Fibroblast of skin of left quadriceps (primary cell): ENCODE measurements at places on chromosomes 2 and 18.
A peak's percentile ranks its signal among the peaks of the same experiment; 100 is the strongest.

- DNase-seq = no peak
Observed at GRCh38 chr2:109218087-109218791, 89.2 kb downstream of the SH3RF3 start.

GRCh38 chr2:47033102-47033880 is 117.7 kb upstream of the MCFD2 start:
- no peak for DNase-seq

GRCh38 chr2:218567797-218568189 is 358 bp downstream of the USP37 start:
- no peak for DNase-seq

DNA sequence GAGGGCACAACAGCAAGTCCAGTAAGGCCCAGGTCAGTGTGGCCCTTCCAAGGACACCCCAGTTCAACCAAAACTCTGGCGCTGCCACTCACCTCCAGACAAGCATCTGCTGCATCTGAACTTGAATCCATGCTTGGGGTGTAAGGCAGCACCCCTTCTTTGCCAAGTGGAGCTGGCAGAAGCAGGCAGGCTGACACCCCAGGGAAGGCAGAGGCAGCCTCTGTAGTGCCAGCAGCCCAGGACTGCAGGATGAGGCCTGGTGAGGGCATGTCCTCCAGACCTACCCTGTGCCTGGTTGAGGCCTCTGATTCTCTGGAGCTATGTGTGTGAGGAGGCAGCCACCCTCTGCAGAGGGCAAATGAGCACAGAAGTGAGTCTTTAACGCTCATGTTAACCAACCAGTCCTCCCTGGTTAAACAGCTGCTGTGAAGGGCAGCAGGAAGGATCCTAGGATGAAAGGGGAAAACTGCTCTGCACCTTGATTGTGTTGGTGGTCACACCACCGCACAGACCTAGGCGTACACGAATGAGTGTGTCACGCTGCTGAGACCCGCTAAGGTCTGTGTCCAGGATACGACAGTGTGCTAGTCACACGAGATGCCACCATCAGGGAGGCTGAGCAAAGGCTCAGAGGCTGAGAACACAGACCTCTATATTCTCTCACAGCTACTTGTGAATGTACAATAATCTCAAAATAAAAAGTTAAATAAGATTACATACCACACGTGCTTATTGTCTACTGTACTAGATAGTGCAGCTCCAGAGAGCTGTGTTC is 2.2 kb downstream of the PARD6G start:
- DNase-seq = no peak

GRCh38 chr18:66630831-66631230 is 26.9 kb upstream of the CDH19 start:
- DNase-seq = no peak

DNA sequence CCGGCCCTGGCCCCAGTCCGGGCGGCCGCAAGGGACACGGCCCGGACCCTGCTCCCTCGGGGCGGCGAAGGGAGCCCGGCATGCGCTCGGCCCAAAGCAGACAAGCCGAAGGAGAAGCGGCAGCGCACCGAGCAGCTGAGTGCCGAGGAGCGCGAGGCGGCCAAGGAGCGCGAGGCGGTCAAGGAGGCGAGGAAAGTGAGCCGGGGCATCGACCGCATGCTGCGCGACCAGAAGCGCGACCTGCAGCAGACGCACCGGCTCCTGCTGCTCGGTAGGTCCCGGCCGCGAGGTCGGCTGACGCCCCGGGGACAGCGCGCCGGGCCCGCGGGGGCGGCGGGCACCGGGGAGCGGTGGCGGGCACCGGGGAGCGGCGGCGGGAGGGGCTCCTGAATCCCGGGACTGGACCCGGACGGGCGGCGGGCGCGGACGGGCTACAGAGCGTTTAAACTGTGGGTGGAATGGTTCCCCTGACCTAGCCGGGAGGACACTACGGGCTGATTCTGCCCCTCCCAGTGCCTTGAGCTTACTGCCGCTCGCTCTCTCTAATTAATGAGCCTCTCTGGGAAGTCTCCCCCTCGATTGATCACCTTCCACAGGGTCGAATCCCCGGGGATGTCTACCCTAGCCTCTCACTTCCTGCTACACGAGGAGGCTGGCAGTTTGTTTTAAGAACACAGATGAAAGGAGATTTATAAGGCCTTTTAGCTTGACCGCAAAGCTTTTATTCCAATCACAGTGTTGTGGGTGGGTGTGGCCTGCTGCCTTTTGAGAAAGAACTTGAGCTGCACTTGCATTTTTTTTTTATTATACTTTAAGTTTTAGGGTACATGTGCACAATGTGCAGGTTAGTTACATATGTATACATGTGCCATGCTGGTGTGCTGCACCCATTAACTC is 853 bp downstream of the GNAL start:
- DNase-seq = no peak

DNA sequence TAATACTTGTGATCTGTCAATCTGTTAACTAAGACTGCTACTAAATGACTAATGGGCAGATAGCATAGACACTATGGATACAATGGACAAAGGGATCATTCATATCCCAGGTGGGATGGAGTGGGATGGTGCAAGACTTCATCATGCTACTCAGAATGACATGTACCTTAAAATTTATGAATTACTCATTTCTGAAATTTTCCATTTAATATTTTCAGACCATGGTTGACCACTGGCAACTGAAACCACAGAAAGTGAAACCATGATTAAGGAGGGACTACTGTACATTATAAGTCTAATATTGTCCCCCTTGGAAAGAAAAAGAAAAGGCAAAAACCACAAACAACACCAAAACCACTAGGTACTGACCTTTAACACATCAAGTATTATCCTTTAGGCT is 247.0 kb upstream of the SYT4 start:
- DNase-seq = no peak

DNA sequence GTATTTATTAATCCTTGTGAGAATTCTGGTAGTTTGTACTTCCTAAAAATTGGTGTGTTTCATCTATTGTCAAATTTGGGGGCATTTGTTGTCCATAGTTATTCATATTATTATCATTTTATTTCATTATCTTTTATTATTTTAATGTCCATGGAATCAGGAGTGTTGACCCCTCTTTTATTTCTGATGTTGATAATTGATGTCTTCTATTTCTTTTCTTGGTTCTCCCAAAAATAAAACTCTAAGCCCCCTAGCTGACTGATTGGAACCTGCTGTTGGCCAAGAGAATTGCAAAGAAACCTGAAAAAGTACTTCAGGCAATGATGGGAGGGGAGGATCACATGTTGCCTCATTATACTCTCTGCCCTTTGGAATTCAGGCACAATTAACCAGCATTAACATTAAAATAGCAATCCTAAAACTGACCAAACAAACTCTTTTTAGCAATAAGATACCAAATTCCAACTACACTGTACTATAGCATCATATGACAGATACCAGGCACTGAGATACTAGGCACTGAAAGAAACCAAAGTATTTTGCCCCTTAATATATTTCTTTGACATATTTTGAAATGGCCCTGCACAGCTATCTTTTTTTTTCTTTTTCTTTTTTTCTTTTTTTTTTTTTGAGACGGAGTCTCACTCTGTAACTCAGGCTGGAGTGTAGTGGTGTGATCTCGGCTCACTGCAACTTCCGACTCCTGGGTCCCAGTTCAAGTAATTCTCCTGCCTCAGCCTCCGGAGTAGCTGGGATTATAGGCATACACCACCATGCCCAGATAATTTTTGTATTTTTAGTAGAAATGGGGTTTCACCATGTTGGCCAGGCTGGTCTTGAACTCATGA is 1097.2 kb upstream of the CNTNAP5 start:
- DNase-seq = no peak

- DNase-seq = peak; percentile 83
Observed at GRCh38 chr2:19674051-19675002, 227.5 kb downstream of the TTC32 start.

DNA sequence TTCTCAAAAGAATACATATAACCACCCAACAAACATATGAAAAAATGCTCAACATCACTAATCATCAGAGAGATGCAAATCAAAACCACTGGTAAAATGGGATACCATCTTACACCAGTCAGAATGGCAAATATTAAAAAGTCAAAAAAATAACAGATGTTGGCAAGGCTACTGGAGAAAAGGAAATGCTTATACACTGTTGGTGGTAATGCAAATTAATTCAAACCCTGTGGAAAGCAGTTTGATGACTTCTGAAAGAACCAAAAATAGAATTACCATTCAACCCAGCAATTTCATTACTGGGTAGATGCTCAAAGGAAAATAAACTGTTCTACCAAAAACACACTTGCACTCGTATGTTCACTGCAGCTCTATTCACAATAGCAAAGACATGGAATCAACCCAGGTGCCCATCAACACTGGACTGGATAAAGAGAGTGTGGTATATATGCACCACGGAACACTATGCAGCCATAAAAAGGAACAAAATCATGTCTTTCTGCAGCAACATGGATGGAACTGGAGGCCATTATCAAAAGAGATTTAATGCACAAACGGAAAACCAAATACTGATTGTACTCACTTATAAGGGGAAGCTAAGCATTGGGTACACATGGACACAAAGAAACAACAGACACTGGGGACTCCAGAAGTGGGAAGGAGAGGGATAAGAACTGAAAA is 38.8 kb downstream of the NCKAP1 start:
- DNase-seq = no peak
